Stimulated activated CD4-positive, alpha-beta T cell treated with anti-CD3 and anti-CD28 coated beads, Interleukin-15, amount 100 ng/mL, for 24 hours (primary cell): ENCODE measurements at places on chromosomes 16 and 17.

GRCh38 chr16:52572656-52573055 lies 25.7 kb upstream of the TOX3 start:
- no peak for DNase-seq

DNA sequence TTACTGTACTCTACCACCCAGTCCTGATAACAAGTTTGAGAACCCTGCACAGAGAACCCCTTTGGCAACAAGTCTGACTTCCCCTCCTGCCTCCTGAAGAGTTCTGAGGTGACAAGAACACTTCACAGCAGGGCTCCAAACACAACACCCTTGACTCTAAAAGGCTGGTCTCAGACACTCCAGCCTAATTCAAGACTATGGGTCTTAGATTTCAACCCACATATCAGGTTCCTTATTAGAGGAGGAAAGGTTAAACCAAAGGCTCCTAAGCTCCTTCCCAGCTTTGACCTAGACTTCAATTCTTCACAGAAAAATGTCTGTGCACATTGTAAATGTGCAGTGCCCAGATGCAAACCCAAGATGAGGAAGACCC lies 23.0 kb downstream of the RANBP10 start:
- no peak for DNase-seq

GRCh38 chr17:6043405-6043804 lies 26.8 kb upstream of the WSCD1 start:
- DNase-seq, result no peak

DNA sequence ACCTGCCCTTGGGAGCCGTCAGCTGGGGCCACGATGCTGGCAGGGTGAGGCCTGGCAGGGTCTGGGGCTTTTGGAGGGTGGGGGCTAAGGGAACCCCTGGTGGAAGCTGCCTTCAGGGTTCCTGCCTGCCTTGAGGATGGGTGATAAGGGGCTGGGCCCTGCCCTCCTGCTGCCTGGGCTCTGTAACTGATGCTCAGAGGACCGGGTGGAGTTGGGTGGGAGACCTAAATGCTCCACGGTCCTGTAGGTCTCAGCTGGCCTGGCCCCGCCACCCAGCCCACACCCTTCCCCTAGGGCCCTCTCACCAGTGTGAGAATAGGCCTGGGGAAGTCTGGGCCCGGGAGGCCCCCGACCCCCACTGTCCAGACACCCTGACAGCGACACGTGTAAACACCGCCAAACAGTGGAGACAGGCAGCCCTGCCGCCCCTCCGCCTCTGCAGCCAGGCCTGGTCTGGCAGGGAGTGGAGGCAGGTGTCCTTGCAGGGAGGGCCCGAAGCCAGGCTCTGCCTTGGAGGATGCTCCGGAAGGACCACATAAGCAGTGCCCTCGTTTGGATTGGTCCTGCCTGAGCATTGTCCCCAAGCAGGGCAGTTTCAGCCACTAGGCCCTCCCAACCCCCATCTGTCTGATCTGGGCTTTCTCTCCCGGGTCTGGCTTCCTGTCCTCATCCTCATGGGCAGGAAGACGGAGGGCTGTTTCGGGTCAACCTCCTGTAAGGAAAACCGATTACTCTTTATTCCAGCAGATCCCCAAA lies 6.5 kb upstream of the BAHCC1 start:
- no peak for DNase-seq

DNA sequence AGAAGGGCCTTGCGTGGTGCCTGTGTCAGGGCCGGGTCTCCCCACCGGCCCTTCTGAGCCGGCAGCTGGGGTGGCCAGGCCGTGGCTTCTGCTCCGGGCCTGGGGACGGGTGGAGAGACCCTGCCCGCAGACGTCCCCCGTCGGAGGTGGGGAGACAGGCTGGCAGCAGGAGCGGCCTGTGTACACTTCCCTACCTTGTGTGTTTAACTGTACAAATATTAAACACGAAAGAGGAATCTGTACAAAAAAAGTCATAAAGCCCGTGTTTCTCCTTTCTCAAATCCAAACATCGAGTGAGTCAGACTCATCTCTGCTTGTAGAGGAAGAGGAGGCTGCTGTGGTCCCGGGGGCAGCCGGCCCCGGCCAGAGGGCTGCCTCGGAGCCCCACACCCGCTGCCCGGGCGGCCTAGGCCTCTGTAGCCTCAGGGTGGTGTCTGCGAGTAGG lies 2.0 kb downstream of the CACNA1H start:
- no peak for DNase-seq

DNA sequence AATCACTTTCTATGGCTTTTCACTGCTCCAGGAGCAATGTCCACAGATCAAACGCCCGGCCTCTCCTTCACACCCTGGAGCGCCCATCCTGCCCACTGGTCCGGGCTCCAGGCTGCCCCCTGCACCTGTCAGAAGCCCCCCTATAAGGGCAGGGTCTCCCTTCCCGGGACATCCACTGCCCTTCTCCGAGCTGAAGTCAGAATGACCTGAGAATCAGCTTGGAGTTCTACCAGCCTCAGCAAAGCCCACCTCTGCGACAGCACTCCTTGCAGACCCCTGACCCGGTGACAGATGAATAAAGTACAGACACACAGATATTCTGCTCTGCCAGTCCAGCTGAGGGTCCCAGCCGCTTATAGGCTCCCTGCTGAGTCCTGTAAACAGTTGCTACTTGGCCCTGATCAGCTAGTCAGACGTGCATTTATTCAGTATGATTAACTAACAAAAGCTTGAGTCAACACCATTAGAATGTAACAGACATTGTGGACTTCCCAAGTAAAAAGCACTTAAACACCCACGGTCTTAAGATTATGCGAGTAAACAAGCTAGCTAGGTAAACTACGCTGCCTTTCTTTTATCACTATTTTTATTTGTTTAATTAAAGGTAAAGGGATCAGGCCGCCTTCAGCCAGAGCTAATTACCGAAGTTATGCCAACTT lies 4.8 kb downstream of the SLC7A5 start:
- DNase-seq, result no peak

DNA sequence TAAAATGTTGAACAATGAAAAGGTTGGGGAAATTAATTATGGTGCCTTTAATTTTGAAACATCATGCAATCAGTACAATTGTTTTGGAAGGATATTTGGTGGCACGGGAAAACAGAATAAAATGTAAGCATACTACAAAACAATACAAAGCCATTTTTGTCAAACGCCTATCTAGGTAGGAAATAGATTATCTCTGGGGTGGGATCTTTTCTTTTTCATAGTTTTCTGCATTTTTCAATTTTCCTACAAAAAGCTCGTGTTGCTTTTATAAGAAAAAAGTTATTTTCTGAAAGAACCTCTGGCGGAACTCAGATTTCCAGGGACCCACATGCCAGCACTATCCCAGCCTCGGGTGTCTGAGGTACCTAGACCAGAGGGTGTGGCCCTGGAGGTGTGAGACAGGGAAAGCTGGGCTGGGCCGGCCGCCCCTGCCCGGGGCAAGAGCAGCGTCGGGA lies 961 bp upstream of the MAP3K3 start:
- DNase-seq, result no peak

DNA sequence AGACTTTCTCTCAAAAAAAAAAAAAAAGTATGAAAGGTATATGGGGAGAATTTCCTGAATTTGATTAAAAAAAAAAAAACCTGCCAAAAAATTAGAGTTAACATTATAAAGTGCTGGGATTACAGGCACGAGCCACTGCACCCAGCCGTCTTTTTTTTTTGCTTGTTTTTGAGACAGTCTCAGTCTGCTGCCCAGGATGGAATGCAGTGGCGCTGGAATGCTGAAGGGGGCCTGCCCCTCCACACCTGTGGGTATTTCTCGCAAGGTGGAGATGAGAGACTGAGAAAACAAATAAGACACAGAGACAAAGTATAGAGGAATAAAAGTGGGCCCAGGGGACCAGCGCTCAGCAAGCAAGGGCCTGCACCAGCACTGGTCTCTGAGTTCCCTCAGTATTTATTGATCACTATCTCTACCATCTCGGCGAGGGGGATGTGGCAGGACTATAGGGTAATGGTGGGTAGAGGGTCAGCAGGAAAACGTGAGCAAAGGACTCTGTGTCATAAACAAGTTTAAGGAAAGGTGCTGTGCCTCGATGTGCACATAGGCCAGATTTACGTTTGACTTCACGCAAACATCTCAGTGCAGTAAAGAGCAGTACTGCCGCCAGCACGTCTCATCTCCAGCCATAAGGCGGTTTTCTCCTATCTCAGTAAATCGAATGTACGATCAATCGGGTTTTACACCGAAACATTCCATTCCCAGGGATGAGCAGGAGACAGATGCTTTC lies 117.2 kb downstream of the GOSR1 start:
- no peak for DNase-seq

GRCh38 chr17:82287868-82288801 lies 14.6 kb upstream of the CSNK1D start:
- DNase-seq, result no peak

- DNase-seq, result no peak
Measured at GRCh38 chr16:22942811-22943210, 128.8 kb downstream of the HS3ST2 start.

DNA sequence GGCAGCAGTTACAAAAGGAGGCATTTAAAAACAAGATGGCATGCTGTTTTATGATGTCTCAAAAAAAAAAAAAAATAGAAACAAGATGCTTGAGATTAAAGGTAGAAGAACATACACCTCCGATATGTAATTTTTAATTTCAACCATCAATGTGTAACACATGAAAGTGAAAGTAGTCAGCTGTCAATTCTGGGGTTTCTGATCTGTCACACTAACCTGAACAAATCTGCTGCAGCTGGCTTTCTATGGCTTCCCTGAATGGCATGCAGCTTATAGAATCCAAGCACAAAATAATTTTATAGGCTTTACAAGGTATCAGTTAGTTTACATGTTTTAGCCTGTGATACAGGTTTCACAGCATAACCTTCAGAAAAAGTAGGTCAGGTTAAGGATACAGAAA lies 13.5 kb downstream of the GLYR1 start:
- DNase-seq, result no peak

- no peak for DNase-seq
Measured at GRCh38 chr17:55969562-55970324, 183.5 kb upstream of the ANKFN1 start.

GRCh38 chr17:50656509-50656908 lies 21.8 kb downstream of the ABCC3 start:
- DNase-seq, result no peak

DNA sequence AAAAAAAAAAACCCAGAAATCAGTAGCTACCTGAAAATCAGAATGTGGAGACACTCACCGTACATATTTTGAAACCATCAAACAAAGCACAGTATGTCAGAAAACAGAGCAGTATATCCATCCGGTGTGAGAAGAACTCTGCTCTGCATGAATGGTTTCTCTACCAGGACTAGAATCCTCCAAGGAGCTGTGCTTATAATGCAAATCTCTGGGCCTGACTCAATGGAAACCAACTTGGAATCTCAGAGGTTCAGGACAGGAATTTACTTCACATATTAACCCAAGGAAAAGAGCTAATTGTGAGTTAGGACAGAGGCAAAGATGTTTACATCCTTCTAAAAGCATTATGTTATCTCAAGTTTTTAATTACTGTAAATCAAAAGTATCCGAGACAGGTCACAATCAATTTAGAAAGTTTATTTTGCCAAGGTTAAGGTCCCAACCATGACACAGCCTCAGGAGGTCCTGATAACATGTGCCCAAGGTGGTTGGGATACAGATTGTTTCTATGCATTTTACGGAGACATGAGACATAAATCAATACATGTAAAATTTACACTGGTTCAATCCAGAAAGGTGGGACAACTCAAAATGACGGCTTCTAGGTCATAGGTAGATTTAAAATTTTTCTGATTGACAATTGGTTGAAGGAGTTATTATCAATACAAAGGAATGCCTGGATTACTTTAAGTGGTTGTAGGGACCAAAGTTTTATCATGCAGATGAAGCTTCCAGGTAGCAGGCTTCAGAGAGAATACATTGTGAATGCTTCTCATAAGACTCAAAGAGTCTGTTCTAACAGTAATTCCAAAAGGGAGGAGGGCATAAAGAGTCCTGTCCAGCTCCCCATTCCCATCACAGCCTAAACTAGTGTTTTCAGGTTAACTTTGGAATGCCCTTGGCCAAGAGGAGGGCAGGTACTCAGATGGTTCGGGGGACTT lies 164.1 kb downstream of the CDH8 start:
- no peak for DNase-seq

DNA sequence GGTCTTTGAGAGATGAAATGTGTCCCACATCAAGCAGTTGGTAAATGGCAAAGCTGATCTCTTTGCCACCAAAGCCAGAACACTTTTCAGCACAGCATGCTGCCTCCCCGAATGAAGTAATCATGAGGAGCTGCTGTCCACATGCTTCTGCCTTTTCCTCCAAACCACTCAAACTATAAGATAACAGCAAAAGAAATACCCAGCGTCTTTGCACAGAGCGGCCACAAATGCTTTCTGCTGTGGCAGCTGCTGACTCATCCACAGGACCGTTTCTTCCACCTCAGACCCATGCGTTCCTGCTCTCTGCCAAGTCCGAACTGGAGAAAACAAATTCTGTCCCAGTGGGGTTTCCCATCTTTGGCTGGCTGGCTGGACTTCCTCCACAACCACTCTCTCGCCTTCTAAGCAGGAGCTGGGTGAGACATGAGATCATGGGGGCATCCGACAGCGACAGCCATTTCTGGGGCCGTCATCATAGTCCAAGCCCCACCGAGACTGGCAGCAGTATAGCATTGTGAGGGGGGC lies 27.1 kb downstream of the TBC1D3B start:
- DNase-seq, result peak; percentile 7

GRCh38 chr16:49399594-49400364 lies 26.2 kb downstream of the C16orf78 start:
- DNase-seq, result no peak

GRCh38 chr17:7883781-7884386 lies 4.7 kb upstream of the CHD3 start:
- peak; percentile 45 for DNase-seq

- peak; percentile 76 for DNase-seq
Measured at GRCh38 chr16:69563605-69564580, 1.9 kb upstream of the NFAT5 start.

GRCh38 chr16:85416228-85417109 lies 196.7 kb upstream of the GSE1 start:
- peak; percentile 83 for DNase-seq

GRCh38 chr17:45296003-45296832 lies 20.6 kb downstream of the MAP3K14 start:
- peak; percentile 33 for DNase-seq

DNA sequence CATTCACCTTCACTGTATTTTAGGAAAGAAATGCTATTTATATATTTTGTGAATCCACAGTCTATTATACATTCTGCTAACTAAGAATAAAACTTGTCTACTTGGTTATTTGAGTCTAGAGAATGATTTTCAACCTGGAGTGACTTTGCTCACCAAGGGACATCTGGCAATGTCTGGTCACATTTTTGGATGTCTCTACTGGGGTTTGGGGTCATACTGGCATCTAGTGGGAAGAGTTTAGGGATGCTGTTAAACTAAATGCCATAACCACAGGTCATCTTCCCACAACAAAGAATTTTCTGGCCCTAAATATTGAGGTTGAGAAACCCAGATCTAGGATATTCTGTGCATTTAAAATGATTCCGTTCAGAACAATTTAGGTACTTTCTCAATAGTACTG lies 26.0 kb downstream of the KCNJ16 start:
- no peak for DNase-seq

DNA sequence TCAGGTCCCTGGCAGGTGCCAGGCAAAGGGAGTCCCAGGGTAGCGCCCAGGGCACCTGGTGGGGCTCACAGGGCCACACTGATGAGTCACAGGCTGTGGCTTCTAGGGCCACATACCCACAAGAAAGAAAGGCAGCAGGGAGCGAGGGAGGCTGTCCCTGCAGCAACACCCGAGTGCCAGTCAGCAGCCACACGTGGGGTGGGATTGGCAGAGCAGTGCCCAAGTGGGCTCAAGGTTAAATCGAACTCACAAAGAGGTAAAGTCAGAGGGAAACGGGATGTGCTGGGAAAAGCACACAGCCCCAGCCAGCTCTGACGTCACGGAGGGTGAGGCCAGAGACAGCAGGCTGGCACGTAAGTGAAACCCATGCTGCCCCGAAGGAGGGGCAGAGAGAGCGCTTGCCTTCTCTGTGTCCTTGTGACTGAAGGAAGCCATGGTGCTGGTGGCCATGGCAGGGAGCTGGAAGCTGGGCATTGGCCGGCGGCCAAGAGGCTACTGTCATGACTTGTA lies 33.8 kb downstream of the FA2H start:
- DNase-seq, result no peak
